ENCODE measurements at places on chromosomes 6 and 20.

DNA sequence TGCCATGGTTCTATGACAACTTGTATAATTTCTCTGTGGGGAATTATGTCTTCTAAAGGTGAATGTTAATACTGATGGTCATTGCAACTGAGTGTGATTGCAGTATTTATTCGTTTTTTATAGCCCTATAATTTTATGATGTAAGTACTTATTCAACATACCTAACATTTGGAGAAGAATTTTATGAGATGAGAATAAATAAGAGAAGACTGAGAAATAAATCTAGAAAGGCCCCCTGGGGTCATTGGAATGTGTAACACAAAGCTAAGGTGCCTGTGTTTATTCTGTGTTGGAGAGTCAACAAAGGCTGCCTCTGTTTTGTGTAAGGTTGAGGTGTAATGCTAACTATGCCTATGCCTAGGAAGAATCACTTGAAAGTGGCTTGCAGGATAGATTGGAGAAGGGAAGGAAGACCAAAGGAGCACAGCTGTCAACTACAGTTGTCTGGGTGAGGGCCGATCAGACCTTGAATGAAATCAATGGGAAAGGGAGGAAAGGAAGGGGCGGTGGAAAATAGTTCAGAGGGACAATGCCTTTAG, 1076.7 kb downstream of the KIF16B start:
- DNase-seq = no peak

- DNase-seq = no peak
Measured at GRCh38 chr6:167442245-167442644, 117.4 kb downstream of the TTLL2 start.

DNA sequence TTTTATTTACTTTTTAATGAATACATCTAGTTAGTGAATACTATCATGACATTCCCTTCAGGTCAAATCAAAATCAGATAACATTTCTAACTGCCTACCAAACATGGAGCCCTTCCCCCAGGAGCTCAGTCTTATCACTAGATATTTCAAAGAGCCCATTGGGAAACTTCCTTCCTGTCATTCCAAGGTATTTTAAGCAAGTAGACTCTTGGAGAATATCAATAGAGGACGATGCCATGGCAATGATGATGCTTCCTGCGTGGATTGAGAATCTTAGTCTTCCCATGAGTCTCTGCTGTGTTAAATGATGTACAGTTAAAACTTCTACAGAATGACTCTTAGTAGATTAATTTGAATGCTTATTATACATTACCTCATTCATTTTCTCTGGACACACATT, 384.9 kb downstream of the CENPW start:
- DNase-seq = no peak

DNA sequence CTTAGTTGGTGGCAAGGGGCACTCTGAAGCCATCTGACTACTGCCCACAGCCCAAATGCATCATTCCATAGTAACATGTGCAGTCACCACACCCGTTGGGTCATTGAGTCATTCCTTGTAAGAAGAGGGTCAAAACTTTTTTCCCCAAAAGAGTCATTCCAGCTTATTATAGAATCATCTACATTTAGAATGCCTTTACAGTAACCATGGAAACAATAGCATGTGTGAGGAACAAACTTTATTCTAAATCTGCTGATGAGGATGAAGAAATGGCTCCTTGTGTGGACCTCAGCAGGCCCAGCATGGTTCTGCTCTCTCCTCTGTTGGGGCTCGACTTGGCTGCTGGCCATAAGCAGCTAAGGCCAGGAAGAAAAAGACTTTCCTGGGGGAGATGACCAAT, 111.2 kb upstream of the PTPRT start:
- DNase-seq = no peak

- DNase-seq = no peak
Measured at GRCh38 chr20:53905820-53906191, 164.6 kb downstream of the BCAS1 start.

DNA sequence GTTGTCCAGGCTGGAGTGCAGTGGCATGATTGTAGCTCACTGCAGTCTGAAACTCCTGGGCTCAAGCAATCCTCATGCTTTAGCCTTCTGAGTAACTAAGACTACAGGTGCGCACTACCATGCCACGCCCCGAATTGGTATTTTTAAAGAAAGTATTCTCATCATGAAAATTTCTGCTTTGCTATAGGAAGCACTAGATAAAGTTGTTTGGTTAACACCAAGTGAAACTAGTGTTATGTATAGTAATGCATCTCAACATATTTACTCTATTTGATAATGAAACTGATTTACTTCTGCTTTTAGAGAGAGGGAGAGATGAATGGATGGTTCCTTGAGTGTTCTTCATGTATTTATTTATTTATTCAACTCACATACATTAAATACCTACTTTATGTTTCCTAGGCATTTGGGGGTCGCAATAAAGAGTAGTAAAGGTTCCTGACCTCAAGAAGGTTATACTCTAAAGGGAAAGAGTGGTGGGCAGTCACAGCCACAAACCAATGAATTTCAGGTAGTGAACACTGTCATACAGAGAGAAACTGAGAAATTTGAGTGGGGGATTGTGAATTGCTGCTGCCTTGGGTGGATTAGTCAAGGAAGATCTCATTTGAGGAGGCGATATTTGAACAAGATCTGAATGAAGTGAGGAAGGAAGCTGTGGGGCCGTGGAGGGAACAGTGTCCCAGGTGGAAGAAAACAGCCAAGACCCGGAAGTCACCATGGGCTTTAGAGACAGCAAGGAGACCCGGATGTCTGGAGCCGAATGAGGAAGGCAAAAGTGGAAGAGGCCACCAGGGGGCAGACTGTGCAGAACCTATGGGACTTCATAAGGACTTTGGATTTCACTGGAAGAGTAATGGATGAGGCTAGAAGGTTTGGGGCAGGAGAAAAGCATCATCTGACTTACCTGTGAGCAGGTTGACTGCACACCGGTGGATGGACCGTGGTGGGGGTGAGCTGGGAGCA, 185.6 kb downstream of the TSHZ2 start:
- no peak for DNase-seq

DNA sequence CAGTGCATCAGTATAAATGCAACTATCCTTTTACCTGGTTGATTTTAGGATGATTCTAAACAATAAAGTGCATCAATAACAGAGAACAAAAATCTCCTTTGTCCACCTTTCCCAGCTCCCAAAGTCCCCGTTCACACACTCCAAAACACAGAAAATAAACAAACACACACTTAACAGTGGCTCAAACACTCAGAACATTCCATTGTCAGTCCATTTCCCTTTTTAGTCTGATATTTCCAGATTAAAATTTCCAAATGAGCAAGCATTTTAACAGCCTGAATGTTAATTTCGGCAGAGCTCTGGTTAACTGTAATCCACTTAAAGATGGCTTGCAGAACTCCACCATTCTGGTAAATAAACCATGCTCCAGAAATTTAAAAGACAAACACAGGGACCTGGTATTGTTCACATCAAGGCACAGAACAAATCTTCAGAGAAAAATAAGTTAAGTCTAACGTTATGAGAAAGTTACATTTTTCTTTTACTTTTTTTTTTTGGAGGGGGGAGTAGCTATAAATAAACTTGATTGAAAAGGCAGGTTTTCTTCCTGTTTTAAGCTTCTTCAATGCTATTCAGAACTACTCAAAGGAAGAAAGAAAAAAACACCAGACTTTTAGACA, 100.8 kb downstream of the DST start:
- DNase-seq = no peak

GRCh38 chr6:4923081-4923480, 80.8 kb downstream of the RPP40 start:
- DNase-seq = no peak

DNA sequence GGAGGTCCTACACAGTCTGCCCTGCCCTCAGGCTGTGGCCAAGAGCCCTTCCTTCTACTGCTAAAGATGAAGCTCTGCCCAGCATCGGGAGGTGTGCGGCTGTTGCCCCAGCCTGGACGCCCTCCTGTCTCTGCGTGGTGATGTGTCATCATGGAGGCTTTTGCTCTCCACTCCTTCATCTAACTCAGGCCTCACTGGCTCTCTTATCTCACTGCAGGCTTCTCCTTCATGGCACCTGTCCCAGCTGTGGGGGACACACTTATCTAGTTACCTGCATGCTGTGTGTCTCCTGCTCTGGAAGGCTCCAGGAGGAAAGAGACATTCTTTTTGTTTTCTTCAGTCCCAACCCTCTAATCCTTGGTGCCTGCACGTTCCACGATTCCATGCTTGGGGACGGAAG, 89.1 kb downstream of the PSMG4 start:
- DNase-seq = no peak

DNA sequence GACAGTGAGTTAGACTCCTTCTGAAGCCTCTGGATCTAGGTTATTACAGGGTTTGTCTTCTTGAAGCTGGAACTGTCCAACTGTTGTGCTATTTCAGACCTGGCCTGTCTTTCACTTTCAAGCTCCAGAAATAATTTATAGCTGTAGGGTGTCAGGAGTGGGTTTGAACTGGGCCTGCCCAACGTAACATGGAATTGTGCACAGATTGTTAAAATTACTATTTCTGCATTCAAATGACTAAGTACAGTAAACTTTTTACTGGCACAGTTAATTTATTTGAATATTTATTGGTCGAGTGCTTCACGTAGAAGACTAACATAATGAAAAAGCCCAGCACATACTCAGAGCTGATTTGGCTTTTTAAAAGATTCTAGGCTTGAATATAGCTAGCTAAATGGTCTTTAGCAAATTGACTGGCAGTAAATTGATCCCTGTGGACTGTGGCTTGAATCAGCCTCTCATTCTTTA, 74.3 kb downstream of the ARID1B start:
- DNase-seq = no peak

- no peak for DNase-seq
Measured at GRCh38 chr6:96116674-96117073, 100.9 kb downstream of the FUT9 start.

- DNase-seq = no peak
Measured at GRCh38 chr20:1469306-1469905, 2.8 kb upstream of the NSFL1C start.

DNA sequence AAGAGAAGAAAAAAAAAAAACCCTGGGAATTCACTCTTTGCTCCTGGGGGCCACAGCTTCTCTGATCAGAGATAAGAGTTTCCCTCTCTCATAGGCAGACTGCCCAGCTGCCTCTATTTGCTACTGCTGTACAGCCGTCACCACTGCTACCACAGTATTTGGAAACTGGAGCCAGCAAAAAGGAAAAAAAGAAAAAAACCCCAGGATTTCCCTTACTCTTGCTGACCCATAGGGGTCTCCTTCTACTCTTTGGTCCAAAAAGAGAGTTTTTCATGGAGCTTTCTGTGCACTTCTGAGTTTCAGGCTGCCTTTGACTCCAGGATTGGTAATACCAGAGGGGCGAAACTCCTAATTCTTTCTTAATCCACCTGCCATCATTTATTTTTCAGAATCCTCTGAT, 89.7 kb downstream of the MDGA1 start:
- DNase-seq = no peak

DNA sequence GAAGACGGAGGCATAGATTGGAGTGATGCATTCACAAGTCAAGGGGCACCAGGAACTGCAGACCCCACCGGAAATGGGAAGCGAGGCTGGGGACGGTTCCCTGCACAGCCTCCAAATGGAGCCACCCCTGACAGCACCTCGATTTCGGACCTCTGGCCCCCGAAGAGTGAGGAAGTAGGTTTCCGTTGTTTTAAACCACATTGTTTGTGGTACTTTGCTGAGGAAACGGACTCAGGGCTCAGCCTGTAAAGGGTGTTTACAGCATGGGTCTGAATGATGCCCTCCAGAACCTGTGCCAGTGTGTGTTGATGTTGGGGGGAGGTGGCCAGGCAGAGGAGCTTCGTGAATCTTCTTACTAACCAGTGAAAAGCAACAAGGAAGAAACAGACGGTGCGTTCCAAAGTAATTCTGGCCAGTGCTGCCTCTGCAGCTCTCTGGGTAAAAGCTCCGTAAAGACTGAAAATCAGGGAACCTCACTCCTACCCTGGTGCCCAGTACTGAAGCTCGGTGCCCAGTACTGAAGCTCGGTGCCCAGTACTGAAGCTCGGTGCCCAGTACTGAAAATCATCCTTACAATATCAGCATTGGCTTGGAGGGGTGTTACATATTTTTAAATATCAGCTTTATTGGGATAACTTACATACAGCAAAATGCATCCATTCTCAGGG, 30.1 kb upstream of the CCR6 start:
- DNase-seq = no peak

DNA sequence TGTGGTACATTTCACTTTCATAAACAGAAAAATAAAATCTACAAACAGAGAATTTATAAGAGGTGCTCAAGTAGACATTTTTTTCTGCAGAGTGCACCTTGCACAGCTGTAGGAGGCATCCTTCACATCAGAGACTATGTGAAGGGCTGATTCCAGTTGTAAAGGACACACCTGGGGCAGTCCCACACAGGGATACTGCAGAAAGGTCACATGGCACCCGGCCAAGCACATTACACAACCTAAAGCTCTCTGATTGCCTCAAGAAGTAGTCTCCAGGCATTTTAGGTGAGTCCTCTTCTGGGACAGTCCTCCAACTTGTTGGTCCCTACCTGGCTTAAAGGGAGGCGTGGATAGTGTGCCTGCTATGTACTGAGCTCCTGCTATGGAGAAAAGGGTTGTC, 502.9 kb upstream of the NOX3 start:
- no peak for DNase-seq
